ENCODE measurements at places on chromosomes 16 and 17.

DNA sequence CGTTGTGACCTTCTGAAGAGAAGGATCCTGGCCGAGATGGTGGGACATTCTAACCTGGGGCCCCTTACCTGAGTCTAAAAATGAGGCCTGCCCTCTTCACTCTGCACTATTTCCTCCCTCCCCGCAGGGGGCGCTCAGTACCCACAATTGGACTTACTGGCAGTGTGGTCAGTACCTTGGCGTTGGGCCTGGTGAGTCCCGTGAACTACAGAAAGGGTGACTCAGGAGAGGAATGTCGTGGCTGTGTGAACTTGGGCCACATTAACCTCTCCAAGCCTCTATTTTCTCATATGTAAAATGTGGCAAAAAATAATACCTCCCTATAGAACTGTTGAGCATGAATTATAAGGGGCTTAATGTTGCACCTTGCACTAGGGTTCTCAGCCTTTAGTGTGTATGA, 3.9 kb downstream of the RSAD1 start:
- DNase-seq: peak; percentile 83
- no peak overlapping the region for H3K4me3 ChIP-seq
- peaks cover 11% of the 10 kb centered on the region for H3K36me3 ChIP-seq
- H3K4me1 ChIP-seq: peaks cover 21% of the 10 kb centered on the region
- H3K27me3 ChIP-seq: peaks cover 4% of the 10 kb centered on the region
- H3K27ac ChIP-seq: no peak overlapping the region

DNA sequence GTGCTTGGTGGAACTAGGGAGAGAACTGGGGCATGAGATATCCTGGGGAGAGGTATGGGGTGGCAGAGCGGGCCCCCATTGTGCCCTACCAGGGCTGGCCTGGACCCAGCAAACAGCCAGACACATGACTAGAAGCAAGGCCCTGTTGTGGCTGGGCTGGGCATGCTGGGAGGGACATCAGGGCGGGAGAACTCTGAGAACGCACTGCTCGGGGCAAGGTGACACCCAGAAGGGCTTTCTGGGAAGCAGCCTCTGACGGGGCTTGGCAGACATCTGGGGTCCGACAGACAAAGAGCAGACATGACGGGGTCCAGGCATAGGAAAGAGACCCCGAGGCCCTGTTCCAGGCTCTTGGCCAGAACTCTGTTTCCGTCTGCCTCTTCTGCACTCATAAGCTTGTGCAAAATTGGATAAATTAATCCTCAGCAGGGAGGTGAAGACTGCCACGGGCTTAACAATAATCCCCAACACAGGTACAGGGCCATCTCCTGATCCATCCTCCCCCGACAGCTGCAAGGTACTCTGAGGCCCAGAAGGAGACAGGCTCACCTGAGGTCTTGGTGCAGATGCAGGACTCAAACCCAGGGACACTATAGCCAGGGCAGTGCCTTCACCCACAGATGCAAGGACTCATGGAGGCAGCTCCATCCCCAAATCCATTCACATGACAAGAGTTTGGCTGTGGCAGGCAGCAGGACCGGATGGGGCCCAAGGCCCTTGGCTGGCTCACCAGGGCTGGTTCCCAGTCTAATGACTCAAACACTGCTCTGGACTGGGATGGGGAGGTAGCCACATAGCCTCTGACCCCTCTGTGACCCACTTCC, 5.4 kb downstream of the SREBF1 start:
- peak overlapping the region; percentile 68 for H3K27ac ChIP-seq
- no peak overlapping the region for H3K4me3 ChIP-seq
- no peak for DNase-seq

- H3K27me3 ChIP-seq: no peaks in the 10 kb centered on the region
- no peaks in the 10 kb centered on the region for H3K4me1 ChIP-seq
- no peaks in the 10 kb centered on the region for H3K36me3 ChIP-seq
- no peak overlapping the region for H3K27ac ChIP-seq
- no peak overlapping the region for H3K4me3 ChIP-seq
These were observed 85.3 kb upstream of the FOXF1 start for GRCh38 chr16:86424985-86425384.

DNA sequence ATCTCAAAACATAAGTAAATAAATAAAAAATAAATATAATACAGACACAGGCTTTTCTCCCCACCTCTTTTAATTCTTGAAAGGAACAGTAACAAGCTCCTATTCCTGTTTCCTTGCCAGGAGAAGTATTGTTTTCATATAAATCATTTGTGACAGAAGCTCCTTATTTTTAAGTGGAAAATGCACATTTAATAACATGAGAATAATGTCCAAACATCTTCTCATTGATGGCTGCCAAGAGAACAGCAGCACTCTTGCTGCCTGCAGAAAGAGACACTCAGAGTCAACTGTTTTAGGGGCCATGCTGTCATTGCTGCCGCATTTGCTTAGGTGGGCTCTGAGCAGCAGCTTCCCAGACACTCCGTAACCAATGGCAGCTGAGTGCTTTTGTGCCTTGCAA, 580.1 kb downstream of the WWOX start:
- no peak overlapping the region for H3K4me3 ChIP-seq
- no peak for DNase-seq
- H3K4me1 ChIP-seq: peaks cover 2% of the 10 kb centered on the region

DNA sequence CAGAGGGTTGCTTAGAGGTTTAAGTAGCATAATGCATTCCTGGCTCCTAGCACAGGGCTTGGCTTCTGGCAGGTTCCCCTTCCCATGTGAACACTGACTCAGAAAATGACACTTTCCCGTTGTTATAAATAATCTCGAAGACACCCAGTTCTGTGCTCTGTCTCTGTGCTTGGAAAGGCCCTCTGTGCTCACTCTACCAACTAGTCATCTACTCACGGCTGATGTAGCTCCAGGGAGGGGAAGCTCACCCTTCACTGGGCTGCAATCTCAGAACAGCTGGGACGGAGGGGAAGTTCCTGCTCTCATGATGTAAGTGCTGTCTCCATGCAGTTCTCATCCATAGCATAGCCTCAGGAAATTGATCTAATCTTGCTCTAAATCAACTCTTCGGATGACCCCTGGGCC, 230.5 kb upstream of the ASIC2 start:
- no peak overlapping the region for H3K4me3 ChIP-seq
- H3K36me3 ChIP-seq: no peaks in the 10 kb centered on the region
- no peaks in the 10 kb centered on the region for H3K27me3 ChIP-seq
- no peak for DNase-seq
- no peak overlapping the region for H3K27ac ChIP-seq

DNA sequence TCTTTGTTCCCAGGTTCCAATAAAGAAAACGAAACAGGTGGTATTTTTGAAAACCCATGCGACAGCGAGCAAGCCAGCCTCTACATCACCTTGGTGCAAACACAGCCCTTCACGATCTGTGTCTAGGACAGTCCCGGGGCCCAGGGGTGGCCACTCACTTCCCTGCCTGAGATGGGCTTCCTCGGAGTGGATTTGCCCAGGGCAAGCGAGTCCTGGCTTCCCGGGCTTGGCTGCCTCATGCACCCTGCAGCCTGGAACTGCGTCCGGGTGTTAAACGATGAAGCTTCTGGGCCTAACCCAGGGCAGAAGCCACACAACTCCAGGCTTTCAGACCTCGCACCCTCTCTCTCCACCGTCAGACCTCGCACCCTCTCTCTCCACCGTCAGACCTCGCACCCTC, 66.0 kb downstream of the RPH3AL start:
- H3K36me3 ChIP-seq: no peaks in the 10 kb centered on the region
- H3K27me3 ChIP-seq: no peaks in the 10 kb centered on the region
- H3K27ac ChIP-seq: no peak overlapping the region
- H3K4me3 ChIP-seq: no peak overlapping the region
- DNase-seq: no peak

DNA sequence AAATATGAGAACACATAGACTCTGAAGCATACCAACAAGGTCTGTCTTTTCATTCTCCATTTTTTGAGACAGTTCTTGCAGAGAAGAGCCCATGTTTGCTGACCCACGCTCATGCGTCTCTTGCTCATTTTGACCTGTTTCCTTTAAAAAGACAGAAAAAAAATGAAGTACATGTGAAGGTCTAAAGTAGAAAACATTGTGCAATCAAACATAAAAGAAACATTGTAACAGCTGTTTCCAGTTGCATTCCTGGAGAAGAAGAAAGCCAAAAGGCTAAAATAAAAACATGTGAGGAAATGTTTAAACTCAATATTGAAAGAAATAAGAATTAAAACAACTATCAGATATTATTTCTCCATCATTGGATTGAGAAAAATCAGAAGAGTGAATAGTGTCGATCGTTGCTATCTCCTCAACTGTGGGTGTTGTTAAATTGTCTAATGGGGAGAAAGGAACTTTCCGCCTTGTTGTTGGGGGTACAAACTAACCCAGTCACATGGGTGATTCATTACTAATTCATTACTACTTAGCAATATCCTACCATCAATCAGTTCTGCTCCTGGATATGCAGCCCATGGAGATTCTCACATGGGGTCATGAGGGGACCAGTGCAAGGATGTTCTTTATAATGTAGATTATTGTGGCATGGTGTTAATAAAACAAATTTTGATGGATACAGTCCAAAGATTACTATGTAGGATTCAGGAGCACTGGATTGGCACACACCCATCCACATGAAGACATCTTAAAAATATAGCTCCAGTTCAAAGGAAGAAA, 9.5 kb downstream of the ABCA9 start:
- no peak overlapping the region for H3K27ac ChIP-seq
- no peak for DNase-seq
- H3K27me3 ChIP-seq: no peaks in the 10 kb centered on the region
- no peak overlapping the region for H3K4me3 ChIP-seq
- H3K36me3 ChIP-seq: no peaks in the 10 kb centered on the region

DNA sequence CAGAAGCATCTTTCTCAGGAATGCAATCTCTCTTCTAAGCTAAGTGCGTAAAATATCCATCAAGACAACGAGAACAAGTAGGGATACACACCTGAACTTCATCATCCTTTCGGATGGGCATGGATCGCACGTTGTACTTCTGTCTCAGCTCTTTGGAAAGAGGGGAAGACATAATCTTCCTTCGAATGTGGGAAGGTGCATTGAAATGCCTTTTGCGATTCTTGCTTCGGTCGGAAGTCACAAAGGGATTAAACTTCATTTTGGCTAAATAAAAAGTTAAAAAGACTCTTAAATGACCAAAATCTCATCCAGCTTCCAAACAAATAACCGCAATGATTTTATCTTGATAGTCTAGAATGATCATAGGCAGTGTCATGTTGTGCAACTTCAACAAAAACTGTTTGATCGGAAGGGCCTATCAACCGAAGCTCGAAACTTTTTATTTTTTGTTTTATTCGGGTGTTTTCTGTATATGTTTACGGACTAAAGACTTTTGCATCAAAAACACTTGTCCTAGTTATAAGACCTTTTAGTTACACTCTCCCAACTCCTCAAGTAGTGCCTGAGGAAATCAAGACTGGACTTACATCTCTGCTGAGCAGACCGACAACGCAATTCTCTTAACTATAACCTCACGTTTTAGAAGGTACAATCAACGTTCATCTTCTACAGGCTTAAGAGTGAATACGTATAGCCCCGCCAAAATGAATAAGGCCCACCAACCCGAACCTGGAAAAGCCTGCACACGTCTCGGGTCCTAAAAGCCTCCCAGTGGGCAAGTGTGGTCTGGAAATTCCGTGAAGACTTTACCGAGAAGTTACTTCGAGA, 727 bp downstream of the RPL26 start:
- peak overlapping the region; percentile 88 for H3K27ac ChIP-seq
- H3K4me1 ChIP-seq: peaks cover 72% of the 10 kb centered on the region
- H3K36me3 ChIP-seq: peaks cover 54% of the 10 kb centered on the region
- H3K4me3 ChIP-seq: peak overlapping the region; percentile 87
- no peaks in the 10 kb centered on the region for H3K27me3 ChIP-seq

GRCh38 chr16:72012607-72013006, 4.1 kb downstream of the DHODH start:
- H3K4me1 ChIP-seq: peaks cover 18% of the 10 kb centered on the region
- DNase-seq: no peak
- no peaks in the 10 kb centered on the region for H3K27me3 ChIP-seq
- no peak overlapping the region for H3K4me3 ChIP-seq
- peaks cover 8% of the 10 kb centered on the region for H3K36me3 ChIP-seq

- peaks cover 100% of the 10 kb centered on the region for H3K27me3 ChIP-seq
- H3K36me3 ChIP-seq: no peaks in the 10 kb centered on the region
- no peak overlapping the region for H3K27ac ChIP-seq
- H3K4me1 ChIP-seq: peaks cover 8% of the 10 kb centered on the region
These were observed 9.9 kb upstream of the HOXB13 start for GRCh38 chr17:48738424-48738802.

DNA sequence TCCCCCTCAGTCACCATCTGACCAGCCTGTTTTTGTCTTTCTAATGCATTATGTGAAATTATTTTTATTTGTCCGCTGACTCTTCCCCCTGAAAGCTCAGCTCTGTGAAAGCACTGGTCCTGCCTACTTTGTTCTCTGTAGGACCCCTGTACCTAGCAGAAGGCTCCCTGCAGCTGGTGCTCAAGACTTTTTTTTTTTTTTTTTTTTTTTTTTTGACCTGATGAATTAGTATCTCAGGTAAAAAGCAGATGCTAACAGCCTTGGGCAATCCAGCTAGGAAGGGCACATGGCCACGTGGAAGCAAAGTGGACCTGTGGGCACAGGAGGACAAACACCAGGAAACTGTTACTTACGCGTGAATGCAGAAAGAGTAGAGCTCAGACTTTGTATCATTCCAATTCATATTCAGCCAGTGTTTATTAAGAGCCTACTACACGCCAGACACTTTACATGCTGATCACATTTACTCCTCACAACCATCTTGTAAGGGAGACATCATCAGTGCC, 629 bp upstream of the UNC119 start:
- peaks cover 46% of the 10 kb centered on the region for H3K4me1 ChIP-seq
- no peak for DNase-seq
- H3K4me3 ChIP-seq: peak overlapping the region; percentile 95
- no peaks in the 10 kb centered on the region for H3K27me3 ChIP-seq

- peaks cover 49% of the 10 kb centered on the region for H3K27me3 ChIP-seq
- no peaks in the 10 kb centered on the region for H3K36me3 ChIP-seq
- H3K4me3 ChIP-seq: no peak overlapping the region
- no peak overlapping the region for H3K27ac ChIP-seq
These were observed 17.8 kb upstream of the ETV4 start for GRCh38 chr17:43563600-43564594.

DNA sequence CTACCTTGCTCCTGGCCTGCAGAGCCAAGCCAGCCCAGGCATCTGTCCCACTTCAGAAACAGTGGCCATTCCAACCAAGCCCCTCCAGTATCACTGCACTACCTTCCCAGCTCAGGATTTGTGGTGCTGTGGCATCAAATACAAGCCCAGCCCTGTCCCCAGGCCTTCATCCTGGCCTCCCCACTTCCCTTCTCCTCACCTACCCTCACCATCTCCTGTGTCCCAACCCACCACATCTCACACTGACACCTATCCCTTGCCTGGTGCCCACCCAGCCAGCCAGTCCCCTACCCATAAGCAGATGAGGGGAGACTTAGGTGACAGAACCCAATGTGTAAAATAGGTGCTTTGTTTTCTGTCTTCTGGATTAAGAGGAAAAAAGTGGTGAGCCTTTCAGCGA, 66.0 kb upstream of the CDH5 start:
- no peak for DNase-seq
- H3K4me1 ChIP-seq: peaks cover 10% of the 10 kb centered on the region
- H3K27me3 ChIP-seq: peaks cover 14% of the 10 kb centered on the region
- H3K4me3 ChIP-seq: no peak overlapping the region
- no peak overlapping the region for H3K27ac ChIP-seq

- H3K27me3 ChIP-seq: no peaks in the 10 kb centered on the region
- DNase-seq: no peak
- H3K4me1 ChIP-seq: peaks cover 11% of the 10 kb centered on the region
- H3K27ac ChIP-seq: no peak overlapping the region
- H3K36me3 ChIP-seq: peaks cover 18% of the 10 kb centered on the region
These were observed 4.6 kb downstream of the PRSS8 start for GRCh38 chr16:31130899-31131298.

GRCh38 chr17:15651583-15652110, 32.1 kb upstream of the FBXW10B start:
- H3K36me3 ChIP-seq: no peaks in the 10 kb centered on the region
- H3K27me3 ChIP-seq: no peaks in the 10 kb centered on the region
- H3K4me3 ChIP-seq: peak overlapping the region; percentile 26

GRCh38 chr17:27756467-27757371, 43.6 kb downstream of the NOS2 start:
- no peak overlapping the region for H3K27ac ChIP-seq
- no peak overlapping the region for H3K4me3 ChIP-seq
- peaks cover 6% of the 10 kb centered on the region for H3K27me3 ChIP-seq
- H3K36me3 ChIP-seq: no peaks in the 10 kb centered on the region

Measured in activated naive CD4-positive, alpha-beta T cell treated with anti-CD3 and anti-CD28 coated beads, Interleukin-2, amount 10 ng/mL, durations not matched to agents 7 days and 5 days (primary cell).